ENCODE measurements at places on chromosomes 1 and 21.

DNA sequence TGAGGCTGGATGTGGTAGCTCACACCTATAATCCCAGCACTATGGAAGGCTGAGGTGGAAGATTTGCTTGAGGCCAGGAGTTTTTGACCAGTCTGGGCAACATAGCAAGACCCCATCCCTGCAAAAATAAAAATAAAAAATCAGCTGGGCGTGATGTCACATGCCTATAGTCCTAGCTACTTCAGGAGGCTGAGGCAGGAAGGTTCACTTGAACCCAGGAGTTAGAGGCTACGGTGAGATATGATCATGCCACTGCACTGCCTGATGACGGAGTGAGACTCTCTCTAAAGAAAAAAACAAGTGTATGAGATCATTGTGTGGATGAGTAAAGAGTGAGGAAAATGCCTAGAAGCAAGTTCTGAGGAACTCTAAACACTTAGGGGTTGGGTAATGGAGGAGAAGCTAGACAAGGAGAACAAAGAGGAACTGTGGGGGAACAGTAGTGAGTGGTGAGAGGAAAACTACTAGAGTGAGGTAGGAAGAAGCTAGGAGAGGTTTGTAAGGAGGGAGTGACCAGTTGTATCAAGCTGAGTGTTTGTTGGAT lies 17.0 kb downstream of the CLIC4 start:
- DNase-seq: no peak

DNA sequence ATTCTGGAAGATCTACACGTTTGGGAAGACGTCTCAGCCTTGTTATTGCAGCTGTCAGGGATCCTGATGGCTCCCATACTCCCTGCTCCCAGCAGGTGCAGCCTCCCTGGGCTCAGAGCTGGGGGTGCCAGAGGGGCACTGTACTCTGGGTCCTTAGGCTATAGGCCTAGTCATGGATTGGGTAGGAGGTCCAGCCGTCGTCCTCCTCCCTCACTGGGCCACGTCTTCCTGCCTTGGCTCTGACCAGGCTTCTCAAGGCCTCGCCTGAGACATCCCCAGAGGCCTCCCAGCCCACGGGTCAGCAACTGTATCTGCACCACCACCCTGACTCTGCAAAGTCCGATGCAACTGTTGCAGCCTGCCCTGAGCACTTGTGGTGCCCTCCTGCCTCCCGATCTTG lies 18.2 kb downstream of the MYOM3 start:
- no peak for DNase-seq

GRCh38 chr1:157505481-157506272 lies 46.6 kb downstream of the FCRL5 start:
- DNase-seq: peak; percentile 27

GRCh38 chr1:67105508-67105907 lies 29.3 kb downstream of the C1orf141 start:
- DNase-seq: no peak

GRCh38 chr1:198373376-198373775 lies 167.1 kb downstream of the ATP6V1G3 start:
- DNase-seq: no peak

GRCh38 chr1:54582566-54583306 lies 34.7 kb downstream of the ACOT11 start:
- no peak for DNase-seq

DNA sequence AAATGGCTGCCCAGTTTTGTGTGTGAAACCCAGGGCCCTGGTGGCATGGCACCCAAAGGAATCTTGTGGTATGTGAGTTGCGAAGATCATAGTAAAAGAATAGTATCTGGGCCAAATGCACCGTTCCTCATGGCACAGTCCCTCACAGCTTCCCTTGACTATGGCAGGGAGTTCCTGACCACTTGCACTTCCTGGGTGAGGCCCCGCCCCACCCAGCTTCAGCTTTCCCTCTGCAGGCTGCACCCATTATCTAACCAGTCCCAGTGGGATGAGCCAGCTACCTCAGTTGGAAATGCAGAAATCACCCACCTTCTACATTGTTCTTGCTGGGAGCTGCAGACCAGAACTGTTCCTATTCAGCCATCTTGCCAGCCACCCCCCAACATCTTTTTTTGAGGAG lies 63.0 kb downstream of the SLC5A9 start:
- DNase-seq: no peak

- no peak for DNase-seq
Observed at GRCh38 chr21:22374218-22374969, 1376.2 kb downstream of the NCAM2 start.

GRCh38 chr1:175191659-175192058 lies 917 bp downstream of the KIAA0040 start:
- DNase-seq: no peak

GRCh38 chr21:15514073-15514946 lies 215.5 kb upstream of the USP25 start:
- DNase-seq: no peak

DNA sequence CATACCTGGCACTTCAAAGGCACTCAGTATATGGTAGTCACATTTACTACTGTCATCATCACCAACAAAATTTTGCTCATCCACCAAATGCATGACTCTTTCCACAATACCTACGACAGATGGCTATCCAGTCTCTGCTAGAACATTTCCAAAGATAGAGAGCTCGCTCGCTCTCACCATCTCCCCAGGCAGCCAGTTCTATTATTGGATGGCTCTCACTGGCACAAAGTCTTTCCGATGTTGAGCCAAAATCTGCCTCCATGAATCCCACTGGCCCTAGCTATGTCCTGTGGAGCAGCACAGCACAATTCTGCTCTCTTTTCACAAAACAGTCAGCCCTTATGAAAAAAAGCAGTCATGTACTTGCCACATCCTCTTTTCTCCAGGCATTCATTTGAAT lies 102.1 kb downstream of the DAB1 start:
- DNase-seq: no peak
